ENCODE measurements at places on chromosomes 7 and 10.

DNA sequence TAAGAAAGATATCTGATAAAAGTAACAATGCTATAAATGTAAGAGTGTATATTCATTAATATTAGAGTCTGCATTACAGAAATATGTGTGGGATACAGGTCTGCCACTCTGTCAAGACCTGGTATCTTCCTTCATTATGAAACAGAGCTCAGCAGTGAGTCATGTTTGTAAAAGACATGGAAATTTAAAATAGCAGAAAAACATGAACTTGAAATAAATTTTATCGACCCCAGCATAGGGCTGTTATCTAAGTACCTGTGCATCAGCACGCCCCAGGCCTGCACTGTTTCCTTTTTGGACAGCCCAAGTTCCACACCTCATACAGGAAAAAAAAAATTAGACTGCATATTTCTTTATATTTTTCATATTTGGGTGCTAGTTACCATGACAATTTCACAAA, 58.0 kb upstream of the ZPBP start:
- no peak for DNase-seq

DNA sequence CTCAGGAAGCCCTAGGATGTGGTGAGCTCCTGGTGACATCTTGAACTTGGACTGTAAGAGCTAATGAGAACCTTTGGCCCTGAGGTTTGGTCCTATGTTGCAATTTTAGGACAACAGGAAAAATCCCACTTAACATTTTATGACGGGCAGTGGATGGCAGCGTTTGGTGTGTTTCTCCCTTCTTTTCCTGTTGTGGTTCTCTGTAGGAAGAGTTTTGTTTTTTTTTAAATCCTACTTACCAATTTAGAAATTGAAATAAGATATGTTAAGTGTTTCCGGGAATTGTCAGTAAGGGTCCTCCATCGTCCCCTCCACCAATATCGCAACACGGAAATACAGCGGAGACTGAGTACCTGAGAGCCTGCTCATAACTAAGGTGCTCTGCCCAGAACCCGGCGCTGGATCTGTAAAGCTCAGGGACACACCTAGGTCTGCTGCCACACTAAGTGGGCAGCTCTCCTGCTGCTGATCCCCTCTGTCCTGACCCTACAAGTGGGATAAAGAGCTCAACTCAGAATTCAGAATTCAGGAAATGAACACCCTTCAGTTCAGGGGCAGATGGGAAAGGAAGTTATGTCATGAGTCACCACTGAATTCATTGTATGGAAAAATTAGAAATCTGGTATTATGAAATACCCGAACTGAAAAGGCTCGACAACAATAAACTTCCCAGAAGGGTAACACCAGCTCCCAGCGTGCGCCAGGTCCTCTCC, 9.1 kb upstream of the PROSER2 start:
- DNase-seq = no peak

GRCh38 chr7:114660126-114660486, 245.5 kb downstream of the FOXP2 start:
- no peak for DNase-seq

DNA sequence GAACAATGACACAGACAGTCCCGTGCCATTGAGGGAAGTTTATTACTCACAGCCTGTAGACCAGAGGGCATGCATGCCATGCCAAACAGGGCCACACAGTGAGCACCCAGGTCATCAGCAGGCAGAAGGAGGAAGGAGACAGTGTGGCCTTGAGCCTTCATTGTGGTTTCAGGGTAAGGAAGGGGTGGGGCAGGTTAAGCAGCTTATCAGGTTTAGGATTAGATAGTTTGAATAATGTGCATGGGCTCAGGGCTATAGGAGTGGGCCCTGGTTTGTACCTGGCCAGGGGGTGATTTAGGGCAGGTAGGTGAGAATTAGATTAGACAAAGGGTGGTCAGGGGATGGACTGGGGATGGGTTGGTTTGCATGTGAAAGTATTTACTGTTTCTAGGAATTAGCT, 67.9 kb downstream of the ADCY1 start:
- DNase-seq = no peak

GRCh38 chr10:79072994-79073645, 4.4 kb downstream of the ZMIZ1 start:
- no peak for DNase-seq

DNA sequence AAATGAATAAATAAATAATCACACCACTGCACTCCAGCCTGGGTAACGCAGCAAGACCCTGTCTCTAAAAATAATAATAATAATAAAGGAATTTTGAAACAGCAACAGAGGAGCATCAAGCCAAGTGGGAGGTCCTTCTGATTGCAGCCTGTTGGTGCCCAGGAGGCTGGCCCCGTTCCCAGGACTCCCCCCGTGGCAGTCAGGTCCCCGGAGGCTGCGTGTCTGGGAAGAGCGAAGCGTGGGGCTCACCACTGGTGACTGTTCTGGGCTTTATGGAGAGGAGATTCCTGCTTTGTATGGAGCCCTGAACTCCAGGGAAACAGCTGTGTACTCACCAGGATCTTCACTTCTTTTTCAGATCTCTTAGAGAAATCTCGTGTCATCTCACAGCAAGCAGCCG, 19.3 kb upstream of the MYH16 start:
- DNase-seq = no peak

- DNase-seq = no peak
Observed at GRCh38 chr7:131486346-131486745, 70.1 kb downstream of the PODXL start.

Measured in Right ventricle myocardium inferior (tissue), 1 donor.